ENCODE measurements at places on chromosomes 16 and 17. TPM values are rescaled to one million over a fixed set of nuclear protein-coding genes. Genes with fewer than 3 reads are reported as not detected.

DNA sequence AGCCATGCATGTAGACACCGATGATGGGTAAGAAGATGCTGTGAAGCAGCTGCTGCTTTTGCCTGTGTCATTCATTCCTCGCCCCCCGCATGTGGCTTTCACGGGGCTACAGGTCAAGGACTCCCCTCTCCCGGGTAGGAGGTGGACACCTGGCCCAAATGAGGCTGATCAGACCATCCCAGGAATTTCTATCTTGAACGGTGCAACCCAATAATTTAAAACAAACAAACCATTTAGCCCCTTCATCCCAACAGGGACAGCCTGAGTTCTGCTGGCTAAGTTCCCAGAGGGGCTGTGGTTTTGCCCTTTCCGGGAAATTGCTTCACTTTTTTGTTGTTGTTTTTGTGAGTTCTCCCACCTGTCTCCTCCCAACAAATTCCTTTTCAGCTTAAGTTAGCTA lies 137.7 kb upstream of the CDH5 start:
- no peak overlapping the region for H3K4me3 ChIP-seq
- no peaks in the 10 kb centered on the region for H3K4me1 ChIP-seq
- H3K36me3 ChIP-seq = no peaks in the 10 kb centered on the region
- no peak overlapping the region for H3K27ac ChIP-seq
- no peaks in the 10 kb centered on the region for H3K27me3 ChIP-seq

DNA sequence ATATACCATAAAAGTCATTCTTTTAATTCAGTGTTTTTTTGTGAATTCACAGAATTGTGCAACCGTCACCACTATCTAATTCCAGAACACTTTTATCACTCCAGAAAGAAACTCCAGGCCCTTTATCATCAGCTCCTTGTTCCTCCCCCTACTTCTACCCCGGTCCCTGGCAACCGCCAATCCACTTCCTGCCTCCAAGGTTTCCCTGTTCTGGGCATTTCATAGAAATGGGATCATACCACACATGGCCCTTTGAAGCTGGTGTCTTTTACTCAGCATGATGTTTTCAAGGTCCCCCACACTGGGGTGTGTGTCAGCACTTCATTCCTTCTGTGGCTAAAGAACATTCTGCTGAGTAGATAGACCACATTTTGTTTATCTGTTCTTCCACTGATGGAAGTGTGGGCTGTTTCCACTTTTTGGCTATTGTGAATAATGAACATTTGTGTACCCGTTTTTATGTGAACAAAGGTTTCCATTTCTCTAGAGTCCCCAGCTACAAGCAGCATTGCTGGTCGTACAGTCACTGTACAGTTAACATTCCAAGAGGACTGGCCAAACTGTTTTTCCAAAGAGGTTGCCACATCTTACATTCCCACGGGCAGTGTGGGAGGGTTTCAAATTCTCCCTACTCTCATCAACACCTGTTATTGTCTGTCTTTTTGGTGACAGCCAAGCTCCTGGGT lies 75.8 kb upstream of the ZNF469 start:
- no peaks in the 10 kb centered on the region for H3K36me3 ChIP-seq
- H3K27me3 ChIP-seq = peaks cover 9% of the 10 kb centered on the region
- H3K27ac ChIP-seq = no peak overlapping the region
- H3K4me1 ChIP-seq = no peaks in the 10 kb centered on the region
- no peak overlapping the region for H3K4me3 ChIP-seq

DNA sequence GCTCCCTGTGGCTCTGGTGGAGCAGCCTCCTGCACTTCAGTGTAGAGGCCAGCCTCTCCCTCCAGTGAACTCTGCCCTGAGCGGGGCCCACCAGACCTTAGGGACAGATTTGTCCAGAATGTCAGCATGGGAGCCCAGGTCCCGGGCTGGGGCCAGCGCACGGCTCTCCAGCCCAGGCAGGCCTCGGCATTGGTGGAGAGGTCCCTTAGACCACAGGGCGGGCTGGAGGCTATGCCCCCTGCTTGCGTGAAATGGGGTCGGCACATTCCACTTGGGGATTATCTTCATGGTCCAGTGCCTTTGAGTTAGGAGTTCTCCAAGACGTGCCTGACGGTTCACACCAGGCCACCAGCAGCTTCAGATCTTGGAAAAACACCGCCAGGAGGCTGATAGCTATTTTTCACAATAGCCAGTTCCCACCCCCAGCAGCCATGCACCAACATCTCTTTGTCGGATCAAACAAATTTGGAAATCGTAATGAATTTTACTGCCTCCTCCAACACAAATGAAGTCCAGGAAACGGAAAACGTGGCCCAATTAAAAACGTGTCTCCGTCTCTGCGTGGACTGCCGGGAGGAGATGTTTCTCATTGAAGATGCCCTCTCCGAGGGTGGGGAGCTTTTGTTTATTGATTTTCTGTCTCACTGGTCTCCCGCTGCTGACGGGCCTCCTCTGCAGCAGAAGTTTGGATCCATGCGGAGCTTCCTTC lies 110.0 kb upstream of the CIBAR2 start:
- H3K27ac ChIP-seq = no peak overlapping the region
- no peaks in the 10 kb centered on the region for H3K4me1 ChIP-seq
- no peak overlapping the region for H3K4me3 ChIP-seq
- DNase-seq = no peak
- peaks cover 4% of the 10 kb centered on the region for H3K27me3 ChIP-seq

DNA sequence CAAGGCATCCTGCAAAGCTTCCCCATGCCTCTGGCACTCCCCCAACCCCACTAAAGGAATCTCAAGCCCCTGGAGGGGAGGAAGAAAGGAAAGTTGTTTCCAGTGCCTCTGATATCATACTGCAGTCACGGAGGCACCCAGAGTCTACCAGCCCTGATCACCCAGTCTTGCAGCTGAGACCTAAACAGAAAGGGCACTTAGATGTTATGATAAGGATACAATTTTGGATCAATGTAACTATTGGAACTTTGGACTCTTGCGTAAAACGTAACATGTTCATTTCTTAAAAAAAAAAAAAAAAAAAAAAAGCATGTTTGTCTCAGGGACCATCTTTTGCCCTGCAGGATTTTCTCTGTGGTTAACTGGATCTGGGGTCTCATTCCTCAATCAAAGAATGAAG lies 52.4 kb upstream of the COX10 start:
- no peak overlapping the region for H3K27ac ChIP-seq
- no peak for DNase-seq
- H3K27me3 ChIP-seq = no peaks in the 10 kb centered on the region
- no peak overlapping the region for H3K4me3 ChIP-seq
- no peaks in the 10 kb centered on the region for H3K36me3 ChIP-seq

GRCh38 chr16:87006789-87007745 lies 310.1 kb downstream of the C16orf95 start:
- no peaks in the 10 kb centered on the region for H3K4me1 ChIP-seq
- H3K36me3 ChIP-seq = no peaks in the 10 kb centered on the region
- no peaks in the 10 kb centered on the region for H3K27me3 ChIP-seq
- no peak for DNase-seq

TPSD1 gene
- total RNA-seq = not detected

GRCh38 chr16:52545222-52545897 lies 1.6 kb downstream of the TOX3 start:
- no peak overlapping the region for H3K4me3 ChIP-seq
- no peak for DNase-seq
- peaks cover 37% of the 10 kb centered on the region for H3K27me3 ChIP-seq
- no peak overlapping the region for H3K27ac ChIP-seq
- H3K36me3 ChIP-seq = no peaks in the 10 kb centered on the region

DNA sequence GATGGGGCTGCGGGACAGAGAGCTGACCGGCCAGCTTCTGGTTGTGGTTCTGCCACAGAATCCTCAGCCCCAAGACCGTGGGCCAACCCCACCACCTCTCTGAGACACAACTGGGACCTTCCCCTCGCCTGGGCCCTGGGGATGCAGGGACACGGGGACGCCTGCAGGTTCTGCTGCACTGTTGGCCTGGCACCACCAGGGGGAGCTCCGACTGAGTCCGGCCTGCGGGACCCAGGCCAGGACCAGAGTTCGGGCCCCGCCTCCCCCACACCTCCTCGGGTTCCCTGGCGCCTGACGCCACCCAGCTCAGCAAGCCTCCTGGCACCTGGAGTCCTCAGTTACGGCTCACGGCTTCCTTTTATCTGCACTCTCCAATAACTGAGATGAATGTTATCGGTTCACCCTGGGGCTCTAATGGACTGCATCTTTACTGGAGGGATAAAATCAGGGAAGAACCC lies 27.3 kb downstream of the TBC1D16 start:
- H3K27me3 ChIP-seq = no peaks in the 10 kb centered on the region
- peaks cover 17% of the 10 kb centered on the region for H3K4me1 ChIP-seq
- H3K4me3 ChIP-seq = no peak overlapping the region
- DNase-seq = peak; percentile 87
- H3K36me3 ChIP-seq = no peaks in the 10 kb centered on the region

GRCh38 chr17:4982305-4982704 lies 5.2 kb downstream of the CAMTA2 start:
- peaks cover 29% of the 10 kb centered on the region for H3K4me1 ChIP-seq
- DNase-seq = no peak

- H3K4me1 ChIP-seq = no peaks in the 10 kb centered on the region
- H3K27ac ChIP-seq = no peak overlapping the region
- DNase-seq = no peak
- peaks cover 26% of the 10 kb centered on the region for H3K27me3 ChIP-seq
These were observed 5.0 kb downstream of the CCL11 start for GRCh38 chr17:34290586-34290985.

- H3K4me1 ChIP-seq = no peaks in the 10 kb centered on the region
- peaks cover 7% of the 10 kb centered on the region for H3K36me3 ChIP-seq
- DNase-seq = no peak
- H3K27ac ChIP-seq = no peak overlapping the region
- H3K4me3 ChIP-seq = no peak overlapping the region
These were observed 57.8 kb downstream of the NEUROD2 start for GRCh38 chr17:39549747-39550573.

OR2C1 gene
- total RNA-seq = not detected

DNA sequence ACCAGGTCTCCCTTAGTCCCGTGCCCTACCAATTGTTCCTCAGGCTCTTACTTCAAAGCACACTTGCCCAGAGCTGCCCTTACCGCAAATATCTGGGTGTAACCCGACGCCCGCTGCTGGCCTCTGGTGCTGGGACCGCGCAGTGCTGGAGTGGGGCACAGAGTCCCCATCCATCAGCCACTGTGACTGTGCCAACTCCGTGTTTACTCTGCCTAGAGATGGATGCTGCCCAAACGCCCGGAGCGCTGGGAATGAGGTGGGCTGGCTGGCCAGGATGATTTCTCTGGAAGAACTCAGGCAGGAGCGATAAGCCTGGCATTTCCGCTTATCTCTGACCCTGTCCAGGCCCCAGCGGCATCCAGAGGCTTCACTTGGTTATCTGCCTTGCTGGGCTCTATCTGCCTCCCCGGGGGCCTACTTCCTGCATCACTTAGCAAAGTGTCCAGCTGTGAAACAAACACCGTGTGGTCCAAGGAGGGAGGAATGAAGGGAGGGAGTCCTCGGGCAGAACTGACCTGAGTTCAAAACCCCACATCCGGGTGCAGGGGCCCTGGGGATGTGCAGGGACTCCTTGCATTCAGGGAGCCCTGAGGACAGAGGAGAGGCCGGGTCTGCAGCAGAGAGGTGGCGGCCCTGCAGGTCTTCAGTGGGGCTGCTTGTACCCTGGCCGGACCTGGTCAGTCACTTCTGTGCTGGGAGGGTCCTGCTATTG lies 9.4 kb upstream of the MYLK3 start:
- no peak overlapping the region for H3K4me3 ChIP-seq
- H3K36me3 ChIP-seq = no peaks in the 10 kb centered on the region
- H3K27me3 ChIP-seq = peaks cover 13% of the 10 kb centered on the region
- no peak for DNase-seq
- H3K27ac ChIP-seq = no peak overlapping the region

DNA sequence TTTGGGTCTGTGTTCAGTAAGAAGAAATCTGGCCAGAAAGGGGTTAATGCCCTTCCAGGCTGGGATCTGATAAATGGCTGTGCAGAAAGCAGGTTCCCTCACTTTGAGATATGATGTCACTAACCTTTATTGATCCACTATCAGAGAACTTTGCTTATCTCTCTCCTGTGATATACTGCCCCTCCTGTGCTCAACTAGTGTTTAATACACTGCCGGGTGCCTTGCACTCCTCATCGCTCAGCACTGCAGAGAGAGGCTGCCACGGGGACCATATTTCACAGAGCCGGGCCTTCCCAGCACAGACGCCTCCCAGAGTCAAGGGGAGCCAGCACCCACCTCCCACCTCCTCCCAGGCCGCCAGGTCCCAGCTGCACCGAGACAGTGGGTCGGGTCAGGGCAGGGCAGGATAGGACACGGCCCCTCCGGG lies 20.2 kb downstream of the ZFHX3 start:
- no peaks in the 10 kb centered on the region for H3K36me3 ChIP-seq
- H3K4me3 ChIP-seq = no peak overlapping the region
- no peak overlapping the region for H3K27ac ChIP-seq
- no peaks in the 10 kb centered on the region for H3K4me1 ChIP-seq

GRCh38 chr17:10349403-10349802 lies 23.4 kb downstream of the MYH13 start:
- H3K4me3 ChIP-seq = no peak overlapping the region
- no peak overlapping the region for H3K27ac ChIP-seq
- no peak for DNase-seq
- H3K4me1 ChIP-seq = no peaks in the 10 kb centered on the region

GRCh38 chr17:44385287-44386181 lies 3.9 kb downstream of the ITGA2B start:
- no peaks in the 10 kb centered on the region for H3K36me3 ChIP-seq
- H3K4me3 ChIP-seq = peak overlapping the region; percentile 86
- no peak overlapping the region for H3K27ac ChIP-seq
- DNase-seq = peak; percentile 91
- H3K27me3 ChIP-seq = peaks cover 36% of the 10 kb centered on the region
- peaks cover 21% of the 10 kb centered on the region for H3K4me1 ChIP-seq

- no peak for DNase-seq
- no peaks in the 10 kb centered on the region for H3K27me3 ChIP-seq
- H3K36me3 ChIP-seq = no peaks in the 10 kb centered on the region
- no peaks in the 10 kb centered on the region for H3K4me1 ChIP-seq
These were observed 295.7 kb downstream of the SNX29 start for GRCh38 chr16:12272264-12272663.

ANKRD40CL gene
- total RNA-seq = not detected

FKBP10 gene
- total RNA-seq = 3.2 TPM

DNA sequence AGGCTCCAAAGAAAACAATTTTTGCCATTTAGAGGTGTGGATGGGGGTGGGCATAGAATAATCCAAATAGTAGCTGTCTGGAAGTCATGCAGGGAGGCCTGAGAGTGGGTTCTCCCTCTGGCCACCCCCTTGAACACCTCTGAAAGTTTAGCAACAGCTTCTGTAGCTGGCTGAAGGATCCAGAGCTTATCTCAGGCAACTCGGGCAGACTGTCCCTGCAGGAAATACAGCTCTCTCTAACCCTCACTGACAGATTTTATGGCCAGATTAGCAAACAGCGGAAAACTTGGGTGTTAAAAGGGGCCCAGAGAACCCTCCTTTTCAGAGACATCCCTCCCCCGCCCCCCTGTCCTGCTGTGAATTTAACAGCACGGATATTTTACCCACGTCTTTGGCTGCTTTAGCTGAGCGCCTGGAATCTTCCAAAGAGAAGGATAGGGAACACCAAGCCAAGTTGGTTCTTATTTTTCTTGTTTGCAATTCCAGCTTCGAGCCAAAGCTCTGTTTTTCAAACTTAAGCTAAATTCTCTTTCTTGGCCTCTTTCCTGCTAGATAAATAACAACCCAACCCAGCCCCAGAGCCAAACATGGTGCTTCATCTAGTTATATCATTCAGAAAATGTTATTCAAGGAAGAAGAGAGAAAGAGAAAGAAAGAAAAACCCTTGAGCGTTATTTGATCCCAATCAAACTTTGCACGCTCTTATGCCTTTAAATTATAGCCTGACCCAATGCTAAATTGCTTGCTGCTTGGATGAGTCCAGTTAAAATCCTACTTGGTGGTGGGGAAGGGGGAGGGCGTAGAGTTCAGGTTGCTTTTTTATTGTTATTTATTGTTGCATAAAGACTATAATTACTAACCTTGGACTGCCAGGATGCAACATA lies 2.3 kb upstream of the HOXB2 start:
- DNase-seq = no peak
- peak overlapping the region; percentile 87 for H3K27ac ChIP-seq
- peaks cover 8% of the 10 kb centered on the region for H3K36me3 ChIP-seq

PIRT gene
- not detected for total RNA-seq

CD7 gene
- total RNA-seq = 1,007 TPM
